ENCODE measurements at places on chromosomes 11 and 22.
A peak's percentile ranks its signal among the peaks of the same experiment; 100 is the strongest.

GRCh38 chr22:17167486-17167885 lies 8.4 kb upstream of the HDHD5 start:
- no peak for DNase-seq

DNA sequence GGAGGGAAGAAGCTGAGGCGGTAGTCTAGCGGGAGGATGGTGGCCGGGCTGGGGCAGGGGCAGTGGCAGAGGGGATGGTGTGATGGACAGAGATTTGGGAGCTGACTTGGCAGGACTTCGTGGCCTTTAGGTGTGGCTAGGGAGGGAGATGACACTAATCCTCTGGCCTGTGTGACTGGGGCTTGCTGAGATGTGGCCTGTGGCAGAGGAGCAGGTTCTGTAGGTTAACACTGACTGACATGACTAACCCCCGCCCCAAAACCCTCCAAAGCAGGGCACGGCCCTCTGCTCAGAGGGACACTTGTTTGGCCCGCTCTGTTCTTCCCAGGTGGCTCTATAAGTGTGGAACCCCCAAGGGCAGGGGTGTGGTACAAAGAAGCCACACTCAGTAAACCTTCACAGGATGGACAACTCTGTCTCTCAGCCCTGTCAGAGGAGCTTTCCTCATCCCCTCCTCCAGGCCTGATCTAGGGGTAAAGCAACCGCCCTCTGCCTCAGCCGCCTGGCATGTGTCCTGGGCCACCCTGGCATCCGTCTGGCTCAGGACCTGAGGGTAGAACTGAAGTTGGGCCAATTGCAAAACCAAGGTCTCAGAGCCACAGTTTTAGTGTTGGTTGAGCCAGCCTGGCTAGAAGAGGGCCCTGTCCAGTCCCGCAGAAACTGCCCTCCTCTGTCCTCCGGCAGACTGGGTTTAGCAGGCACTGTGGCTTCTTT lies 15.6 kb downstream of the TOM1 start:
- no peak for DNase-seq

DNA sequence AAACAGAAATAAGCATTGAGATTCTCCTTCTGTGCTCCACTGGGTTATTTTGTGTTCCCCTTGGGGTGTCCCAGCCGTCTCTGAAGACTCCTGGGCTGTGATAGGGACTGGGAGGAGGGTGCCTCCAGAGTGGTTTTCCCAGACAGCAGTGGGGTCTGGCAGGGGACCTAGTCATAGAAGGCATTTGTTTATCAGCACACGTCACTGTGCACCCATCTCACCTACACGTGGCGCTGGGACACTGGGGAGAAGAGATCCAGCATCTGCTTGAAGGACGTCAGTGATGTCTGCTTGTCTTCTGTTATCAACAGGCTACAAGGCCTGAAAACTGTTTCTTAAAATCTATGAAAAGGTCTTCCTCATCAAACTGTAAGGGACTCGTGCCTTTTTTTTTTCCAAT lies 34.2 kb upstream of the PICK1 start:
- DNase-seq, result no peak

DNA sequence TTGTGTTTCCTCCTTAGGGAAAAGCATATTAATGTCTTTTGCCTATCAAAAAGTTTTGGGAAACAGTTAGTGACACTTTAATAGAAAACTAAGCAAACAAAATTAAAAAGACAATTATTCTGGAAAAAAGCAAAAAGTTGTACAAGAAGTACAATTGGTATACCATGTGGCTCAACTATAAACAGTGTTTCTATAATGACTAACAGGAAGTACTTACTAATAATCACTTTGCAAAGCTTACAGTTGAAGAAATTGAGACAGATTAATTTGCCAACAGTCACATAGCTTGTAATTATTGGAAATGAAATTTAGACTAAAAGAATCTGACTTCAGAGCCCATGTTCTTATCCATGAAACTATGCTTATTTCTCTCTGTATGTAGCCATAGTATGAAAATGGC lies 24.7 kb downstream of the PPME1 start:
- DNase-seq, result no peak

- no peak for DNase-seq
These were observed 4.4 kb downstream of the APOL3 start for GRCh38 chr22:36156119-36156514.

- DNase-seq, result no peak
These were observed 74.1 kb downstream of the CDKN1C start for GRCh38 chr11:2811206-2812091.

DNA sequence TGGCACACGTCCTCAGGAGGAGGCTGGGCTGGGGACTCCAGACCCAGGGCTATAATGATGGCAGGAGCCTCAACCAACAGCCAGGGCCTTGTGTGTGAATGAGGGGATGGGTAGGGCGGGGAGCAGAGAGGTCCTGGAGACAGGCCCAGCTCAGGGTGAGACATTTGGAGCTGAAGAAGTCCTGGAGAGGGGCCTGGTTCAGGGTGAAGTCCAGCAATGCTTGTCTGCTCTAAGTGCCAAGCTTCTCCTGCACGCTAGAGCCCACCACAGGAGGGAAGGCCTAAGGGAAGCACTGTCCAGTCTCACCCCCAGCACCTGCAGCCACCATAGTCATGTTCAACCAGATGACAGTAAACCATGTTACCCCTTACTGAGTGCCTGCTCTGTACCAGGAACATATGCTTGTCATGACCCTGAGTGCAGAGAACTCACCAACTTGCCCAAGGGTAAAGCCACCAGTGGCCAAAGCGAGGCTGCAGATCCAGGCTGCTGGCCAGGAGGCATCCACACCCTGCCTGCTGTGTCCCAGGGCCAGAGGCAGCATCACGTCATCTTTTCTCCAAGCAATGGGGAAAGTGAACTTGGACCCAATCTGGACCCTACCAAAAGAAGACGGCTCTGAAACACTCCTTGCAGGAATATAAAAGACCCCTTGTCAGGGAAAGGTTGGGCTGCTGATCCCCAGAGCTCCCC lies 24.0 kb downstream of the LMO1 start:
- no peak for DNase-seq

- DNase-seq, result peak; percentile 64
These were observed 1.4 kb downstream of the TMEM109 start for GRCh38 chr11:60915248-60915914.

DNA sequence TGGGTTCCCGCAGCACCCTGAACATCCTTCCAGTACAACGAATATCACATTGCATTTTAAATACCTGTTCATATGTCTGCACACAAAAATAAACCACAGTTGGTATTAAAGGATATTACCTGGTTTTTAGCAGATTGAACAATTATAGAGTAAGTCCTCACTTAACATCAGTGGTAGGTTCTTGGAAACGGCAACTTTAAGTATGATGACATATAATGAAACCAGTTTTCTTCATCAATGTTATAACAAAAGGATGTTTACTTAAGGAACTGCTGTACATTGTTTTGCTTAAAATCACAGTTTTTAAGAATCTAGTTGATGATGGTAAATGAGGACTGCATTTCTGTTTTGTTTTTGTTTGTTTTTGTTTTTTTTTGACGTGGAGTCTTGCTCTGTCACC lies 28.0 kb downstream of the TRIM66 start:
- peak; percentile 13 for DNase-seq

DNA sequence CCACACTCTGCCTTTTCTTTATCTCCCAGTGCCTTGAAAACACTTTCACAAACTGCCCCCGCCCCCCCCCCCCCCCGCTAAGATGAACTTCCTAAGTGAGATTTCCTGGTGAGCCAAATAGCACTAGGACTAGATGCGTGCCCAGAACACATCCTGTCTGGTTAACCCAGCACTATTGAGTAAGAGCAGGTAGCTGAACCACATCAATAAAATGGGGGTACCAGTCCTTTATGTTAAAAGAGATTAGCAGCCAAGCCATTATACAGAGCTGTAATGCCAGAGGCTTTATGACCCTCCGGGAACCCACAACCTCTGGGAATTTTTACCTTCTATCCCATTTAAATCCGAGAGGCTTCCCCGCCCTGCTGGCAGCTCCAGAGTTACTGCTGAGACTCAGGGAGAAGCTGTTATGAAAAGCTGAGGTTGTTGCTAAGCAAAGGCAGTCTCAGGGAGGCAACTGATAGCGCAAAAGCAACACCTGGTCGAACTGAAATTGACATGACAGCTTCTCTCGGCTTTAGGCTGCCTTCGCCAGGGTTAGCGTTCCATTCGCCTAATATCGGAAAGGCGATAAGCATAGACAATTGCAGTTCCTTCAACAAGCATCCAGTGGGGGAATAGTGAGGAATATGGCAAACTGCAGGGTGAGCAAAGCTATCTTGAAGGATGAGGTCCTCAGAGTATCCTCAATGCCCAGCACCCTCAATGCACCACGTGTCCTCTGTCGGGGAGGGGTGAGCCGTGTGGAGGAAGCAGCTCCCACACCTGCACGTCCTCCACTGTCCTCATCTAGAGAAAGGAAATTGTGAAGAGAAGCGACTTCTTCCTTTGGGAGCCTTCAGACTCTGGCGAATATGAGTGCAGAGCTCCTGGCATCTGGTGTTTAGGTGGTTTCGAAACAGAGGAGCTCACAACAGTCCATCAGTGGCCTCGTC lies 977.0 kb downstream of the NTM start:
- DNase-seq, result no peak

- peak; percentile 70 for DNase-seq
These were observed 390.5 kb downstream of the TMEM135 start for GRCh38 chr11:87428266-87428665.

DNA sequence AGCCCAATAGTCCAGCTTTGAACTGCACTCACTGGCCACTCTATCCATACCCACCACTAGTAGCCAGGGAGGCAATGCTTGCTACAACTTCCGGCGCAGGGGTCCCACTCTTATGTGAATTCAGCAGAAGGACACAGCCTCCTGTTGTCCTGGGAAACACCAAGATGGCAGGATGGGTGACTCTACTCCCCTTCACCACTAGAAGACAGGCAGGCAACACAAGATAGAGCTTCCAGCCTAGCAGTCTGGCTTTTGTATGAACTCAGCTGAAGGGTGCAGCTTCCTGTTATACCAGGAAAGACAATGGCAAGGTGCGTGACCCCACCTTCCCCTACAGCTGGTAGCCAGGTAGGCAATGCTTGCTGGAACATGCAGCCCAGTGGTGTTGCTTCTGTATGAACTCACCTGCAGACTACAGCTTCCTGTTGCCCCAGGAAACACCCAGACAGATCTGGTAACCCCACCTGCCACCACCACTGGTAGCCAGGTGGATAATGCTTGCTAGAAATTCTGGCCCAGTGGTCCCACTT lies 205.2 kb upstream of the KIRREL3 start:
- no peak for DNase-seq

- DNase-seq, result no peak
These were observed 36.1 kb upstream of the FZD4 start for GRCh38 chr11:86991341-86991740.

DNA sequence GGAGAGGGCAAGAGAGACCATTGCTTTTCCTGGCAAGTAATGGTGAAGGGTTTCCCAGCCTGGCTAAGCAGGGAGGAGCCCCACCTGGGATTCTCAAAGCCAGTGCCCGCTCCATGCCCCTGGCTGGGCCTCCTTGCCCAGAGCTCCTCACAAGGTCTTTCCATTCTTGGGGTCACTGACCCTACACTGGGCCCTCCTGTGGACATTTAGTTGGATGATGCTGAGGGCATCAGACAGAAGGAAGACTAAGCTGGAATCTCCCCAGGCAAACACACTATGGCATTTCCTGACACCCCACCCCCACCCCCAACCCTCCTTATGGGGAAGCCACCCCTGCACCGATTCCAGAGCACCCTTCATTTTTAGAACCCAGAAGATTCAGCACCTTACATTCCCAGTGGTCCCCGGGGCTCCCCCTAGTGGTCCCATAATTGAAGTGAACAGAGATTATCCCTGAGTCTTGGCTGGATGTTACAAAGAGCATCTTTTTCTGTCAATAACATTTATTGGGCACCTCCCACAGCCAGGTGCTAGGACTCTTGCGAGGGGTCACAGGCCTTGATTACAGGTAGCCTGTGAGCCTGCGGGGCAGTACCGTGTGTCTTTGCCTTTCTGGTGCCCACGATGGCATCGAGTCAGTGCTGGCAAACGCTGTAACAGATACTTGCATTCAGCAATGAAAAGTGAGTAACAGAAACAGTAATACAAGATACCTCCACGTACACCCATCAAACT lies 548.5 kb downstream of the BUD13 start:
- DNase-seq, result peak; percentile 36

DNA sequence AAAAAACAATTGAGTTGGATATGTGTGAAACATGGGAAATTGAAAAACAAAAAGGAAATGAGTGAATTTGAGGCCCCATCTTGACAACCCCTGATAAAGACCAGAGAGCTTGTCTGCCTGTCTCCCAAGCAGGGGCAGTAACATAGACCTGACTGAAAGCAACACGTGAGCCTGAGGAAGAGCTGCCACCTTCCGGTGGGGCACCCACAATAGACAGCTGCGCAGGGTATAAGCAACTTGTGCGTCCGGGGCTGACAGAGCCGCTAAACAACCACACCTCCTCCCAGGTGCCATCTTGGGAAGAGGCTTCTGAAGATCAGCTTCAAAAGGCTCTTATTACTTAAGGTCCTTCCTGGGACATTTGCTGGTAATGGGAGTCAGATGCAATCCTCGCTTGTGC lies 166.8 kb downstream of the NTM start:
- no peak for DNase-seq

DNA sequence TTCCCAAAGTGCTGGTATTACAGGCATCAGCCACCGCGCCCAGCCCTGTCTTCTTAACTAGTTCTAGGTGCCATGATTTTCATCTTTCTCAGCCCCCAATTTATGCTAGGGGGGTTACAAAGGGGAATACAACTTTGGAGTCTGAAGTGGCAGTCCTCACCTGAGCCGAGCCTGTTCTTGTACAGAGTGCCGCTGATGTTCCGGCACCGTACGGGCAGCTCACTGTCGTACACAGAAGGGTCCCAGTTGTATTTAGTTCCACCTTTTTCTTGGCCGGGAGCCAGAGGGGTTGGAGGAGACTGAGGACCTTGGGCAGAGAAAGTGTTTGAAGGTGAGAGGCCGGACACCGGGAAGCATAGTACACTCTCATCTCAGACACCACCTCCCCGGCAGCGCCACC lies 7.3 kb downstream of the DEAF1 start:
- no peak for DNase-seq

GRCh38 chr22:30234786-30235470 lies 11.6 kb downstream of the LIF start:
- DNase-seq, result peak; percentile 89

DNA sequence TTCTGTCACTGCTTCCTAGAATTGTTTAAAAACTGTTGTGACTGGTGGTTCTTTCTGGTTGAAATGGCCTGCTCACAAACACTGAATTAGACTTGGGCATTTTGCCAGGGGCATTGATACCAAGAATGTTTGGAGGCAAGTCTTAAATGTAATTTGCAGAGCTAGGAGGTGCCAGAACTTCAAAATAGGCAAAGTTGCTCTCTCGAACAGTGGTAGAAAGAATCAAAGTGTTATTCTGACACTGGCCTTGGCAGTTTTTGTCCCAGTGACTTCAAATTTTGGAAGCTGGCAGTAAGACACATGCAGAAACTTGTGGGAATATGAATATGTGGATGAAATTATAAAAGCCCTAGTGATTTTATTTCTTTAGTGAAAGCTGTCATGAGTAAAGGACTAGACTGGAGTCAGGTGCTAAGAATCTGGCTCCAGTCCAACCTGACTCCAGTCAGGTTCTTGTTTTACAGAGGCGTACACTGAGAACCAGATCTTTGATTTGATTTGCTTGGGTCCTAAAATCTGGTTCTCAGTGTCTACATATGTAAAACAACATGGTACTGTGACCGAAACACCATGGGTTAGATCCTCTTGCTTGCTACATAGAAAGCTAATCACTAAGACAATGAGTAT lies 20.9 kb downstream of the SVIP start:
- no peak for DNase-seq

Measured in fibroblast of skin of scalp (primary cell).